Neuronal stem cell (in vitro differentiated cells): ENCODE measurements at places on chromosomes 11 and 22.

- peak; percentile 23 for DNase-seq
Observed at GRCh38 chr11:65871811-65872548, 620 bp downstream of the EFEMP2 start.

GRCh38 chr11:116336540-116336939, 436.2 kb downstream of the BUD13 start:
- no peak for DNase-seq

- DNase-seq: no peak
Observed at GRCh38 chr11:67674442-67674871, at the start of gene ALDH3B2. TSS of gene ALDH3B2 (minus strand) at chr11:67674623. CDS start at chr11:67666935, 7,688 bp downstream.

DNA sequence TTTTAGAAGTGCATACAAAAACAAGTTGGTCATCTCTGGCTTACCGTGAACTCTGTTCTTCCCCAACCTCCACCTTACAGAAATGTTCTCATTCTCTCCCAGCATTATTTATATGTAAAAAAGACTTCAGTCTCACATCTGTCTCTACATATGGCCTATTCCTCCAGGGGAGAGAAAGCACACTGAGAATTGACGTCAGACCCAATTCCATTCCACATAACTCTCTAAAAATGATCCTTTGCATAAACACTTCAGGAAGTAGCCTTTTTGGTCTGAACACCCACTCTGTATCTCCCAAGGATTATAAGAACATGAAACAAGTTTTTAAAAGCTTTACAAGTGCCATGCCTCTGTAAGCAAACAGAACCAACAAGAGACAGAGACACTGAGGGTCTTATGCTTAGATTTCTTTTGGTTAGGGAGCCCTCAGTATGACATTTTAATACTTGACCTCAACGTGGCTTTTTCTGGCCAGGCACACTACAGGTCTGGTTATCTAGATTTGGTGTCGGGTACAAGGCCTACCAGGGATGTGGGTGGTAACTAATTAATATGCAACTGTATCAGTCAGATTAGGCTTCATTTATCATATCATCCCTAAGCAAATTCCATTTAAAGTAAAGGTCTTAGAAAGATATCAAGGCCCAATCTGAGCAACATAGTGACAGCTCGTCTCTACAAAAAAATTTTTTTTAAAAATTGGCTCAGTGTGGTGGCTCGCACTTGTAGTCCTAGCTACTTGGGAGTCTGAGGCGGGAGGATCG, 48.5 kb upstream of the PPP2R1B start:
- no peak for DNase-seq

DNA sequence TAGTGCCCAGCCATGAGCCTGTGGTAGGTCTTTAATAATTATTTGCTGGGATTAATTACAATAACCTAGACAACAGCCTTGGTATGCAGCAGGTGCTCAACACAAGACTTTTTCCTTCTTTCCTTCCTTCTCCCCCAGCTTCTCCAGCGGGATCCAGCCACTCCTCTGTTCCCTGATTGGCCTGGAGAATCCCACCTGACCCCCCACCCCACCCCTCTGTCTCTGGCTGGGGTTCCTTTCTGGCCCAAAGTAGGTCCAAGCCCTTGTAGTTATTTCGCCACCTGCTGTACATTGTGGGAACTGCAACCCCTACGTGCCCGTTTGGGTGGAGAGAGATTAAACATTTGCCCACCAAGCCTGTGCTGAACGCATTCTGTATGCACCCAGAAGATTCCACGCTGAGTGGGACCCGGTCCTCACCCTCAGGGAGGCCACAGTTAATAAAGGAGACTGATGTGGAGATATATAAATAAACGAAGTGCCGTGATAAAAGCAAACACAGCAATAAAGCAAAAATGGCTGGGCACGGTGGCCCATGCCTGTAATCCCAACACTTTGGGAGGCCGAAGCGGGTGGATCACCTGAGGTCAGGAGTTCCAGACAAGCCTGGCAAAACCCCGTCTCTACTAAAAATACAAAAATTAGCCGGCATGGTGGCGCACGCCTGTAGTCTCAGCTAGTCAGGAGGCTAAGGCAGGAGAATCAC, 32.1 kb upstream of the DGKZ start:
- DNase-seq: peak; percentile 77

DNA sequence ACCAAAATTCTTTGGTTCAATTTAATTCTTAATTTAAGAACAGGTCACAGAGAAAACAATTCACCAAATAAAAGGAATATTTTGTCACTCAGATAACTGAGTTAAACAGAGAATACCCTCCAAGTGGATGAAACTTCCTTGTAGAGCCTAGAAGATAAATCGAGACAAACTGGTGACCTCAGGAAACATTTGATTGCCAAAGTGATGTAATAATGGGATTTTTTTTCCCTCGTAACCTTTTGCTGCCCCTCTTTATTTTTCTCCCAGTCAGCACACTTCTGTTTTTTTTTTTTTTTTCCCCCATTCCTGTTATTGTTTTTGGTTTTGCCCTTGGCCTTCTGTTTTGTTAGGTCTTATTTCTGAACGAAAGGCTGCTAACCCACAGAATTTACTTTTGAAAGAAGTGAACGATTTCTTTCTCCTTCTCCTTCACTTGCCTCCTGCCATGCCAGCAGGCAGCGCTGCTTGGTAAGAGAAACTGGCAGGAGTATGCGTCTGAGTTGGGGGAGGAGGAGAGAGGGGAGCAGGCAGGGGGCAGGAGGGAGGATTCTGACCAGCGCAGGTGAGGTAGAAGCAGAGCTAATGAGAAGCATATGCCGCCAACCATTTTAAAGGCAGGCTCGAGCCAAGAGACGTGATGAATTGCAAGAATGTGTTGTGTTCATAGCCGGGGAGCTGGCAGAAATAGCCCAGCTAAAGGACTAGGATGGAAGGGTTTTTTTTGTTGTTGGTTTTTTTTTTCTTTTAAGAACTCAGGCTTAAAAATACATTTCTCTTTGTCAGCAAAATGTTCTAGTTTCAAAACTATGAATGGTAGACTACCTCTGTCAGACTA, 121.9 kb upstream of the MTMR2 start:
- DNase-seq: no peak

GRCh38 chr11:121347094-121347493, 54.5 kb downstream of the SC5D start:
- DNase-seq: no peak

GRCh38 chr11:10414659-10415058, 40.4 kb upstream of the AMPD3 start:
- DNase-seq: no peak

DNA sequence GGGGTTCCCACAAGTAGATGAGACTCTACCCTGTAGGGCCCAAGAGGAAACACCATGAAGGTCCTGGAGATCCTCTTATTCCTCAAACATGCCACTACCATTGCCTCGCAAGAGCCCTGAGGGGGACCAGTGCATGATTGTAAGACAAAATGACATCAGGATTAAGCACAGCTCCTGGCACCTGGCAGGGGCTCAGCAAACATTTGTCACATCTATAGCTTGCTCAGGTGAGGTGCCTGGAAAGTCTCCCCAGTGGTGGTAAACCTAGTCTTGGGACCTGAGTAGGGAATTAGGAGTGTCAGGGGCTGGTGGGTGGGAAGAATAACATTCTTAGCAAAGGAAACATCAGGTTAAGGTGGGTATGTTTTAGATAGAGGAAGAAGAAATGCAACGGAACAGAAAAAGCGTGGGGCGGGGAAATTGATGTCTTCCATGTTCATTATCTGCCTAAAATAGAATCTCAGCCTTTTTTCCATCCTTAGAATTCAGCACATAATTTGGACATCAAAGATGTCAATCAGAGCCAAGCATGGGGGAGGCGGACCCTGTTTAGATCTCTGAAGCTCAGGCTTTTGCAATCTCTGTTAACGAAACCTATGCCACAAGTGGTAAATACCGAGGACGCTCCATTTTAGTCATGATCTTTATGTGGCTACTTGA, 924 bp downstream of the YPEL1 start:
- DNase-seq: no peak
